ENCODE measurements at places on chromosomes 6 and 20.

DNA sequence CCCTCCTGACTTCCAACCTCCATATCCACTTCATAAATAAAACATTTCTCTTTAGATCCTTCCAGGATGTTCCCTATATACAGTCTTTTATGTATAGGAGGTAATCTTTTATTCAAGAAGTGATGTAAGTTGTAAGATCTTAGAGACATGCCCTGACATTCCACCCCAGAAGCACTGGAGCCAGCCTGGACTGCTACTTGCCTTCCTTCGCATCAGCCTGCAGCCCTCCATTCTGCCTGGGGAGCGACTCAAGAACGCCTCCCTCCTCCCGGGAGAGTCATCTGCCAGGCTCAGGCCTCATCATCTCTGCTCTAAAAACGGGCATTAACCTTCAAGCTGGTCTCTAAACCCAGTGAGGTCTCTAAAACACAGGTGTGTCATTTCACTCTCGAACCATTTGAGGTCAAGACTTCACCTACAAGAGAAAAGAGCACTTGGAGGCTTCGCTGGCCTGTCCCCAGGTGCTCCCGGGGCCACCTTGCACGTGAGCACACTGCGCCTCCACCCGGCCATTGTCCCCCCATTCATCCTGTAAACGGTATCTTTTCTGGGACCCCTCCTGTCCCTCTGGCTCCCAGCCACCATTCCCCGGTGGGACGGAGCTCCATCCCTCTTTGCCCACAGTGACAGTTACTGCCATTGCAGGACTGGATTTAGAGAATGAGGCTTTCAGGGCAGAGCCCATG, 107.5 kb upstream of the PDE10A start:
- no peak for DNase-seq

DNA sequence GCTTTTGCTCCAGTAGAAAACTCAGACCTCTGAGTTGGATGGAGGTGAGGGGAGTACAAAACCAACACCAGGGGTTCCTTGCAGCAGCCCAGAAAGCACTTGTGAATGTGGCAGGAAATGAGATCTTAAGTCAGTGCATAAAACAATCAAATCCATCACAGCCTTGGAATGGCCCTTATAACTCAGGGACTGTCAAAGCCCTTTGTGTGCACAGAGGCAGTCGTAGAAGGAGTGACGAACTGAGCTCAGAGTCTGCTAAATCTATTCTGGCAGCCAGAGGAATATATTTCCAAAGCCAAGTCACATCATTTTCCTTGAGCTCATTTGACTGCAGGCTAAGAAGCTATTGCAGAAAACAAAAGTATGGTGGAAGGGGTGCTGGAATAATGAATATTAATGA, 676.6 kb downstream of the DHX35 start:
- DNase-seq = no peak

DNA sequence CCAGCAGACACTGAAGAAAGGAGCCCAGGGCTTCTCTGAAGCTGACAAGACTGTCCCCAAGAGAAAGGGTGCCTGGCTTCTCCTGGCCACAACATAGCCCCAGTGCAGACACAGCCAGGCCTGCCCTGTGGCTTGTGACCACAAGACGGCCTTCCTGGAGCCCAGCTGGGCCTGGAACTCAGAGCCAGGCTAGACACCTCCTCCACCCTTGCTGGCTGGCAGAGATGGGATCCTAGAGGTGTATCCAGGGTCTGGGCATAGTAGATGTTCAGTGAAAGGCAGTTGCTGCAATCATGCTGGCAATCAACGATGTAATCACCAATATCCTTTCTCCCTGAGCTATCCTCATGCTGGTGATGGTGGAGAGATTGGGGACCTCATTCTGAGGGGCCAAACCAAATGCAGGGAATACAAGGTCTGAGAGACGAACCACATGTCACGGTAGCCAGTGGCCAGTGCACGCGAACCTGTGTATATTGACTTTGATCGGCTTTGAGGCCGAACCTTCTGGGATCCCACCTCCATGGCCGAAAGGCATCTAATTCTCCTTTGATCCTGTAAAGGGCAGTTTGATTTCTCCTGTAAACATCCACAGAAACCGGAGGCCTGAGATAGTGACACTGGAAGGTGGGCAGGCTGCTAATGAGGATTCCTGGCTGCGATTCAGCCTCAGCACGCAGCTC, 115.2 kb downstream of the PSMB1 start:
- no peak for DNase-seq

GRCh38 chr6:166318227-166318626, 10.0 kb upstream of the PRR18 start:
- DNase-seq = no peak

GRCh38 chr20:47191074-47191673, 165.3 kb downstream of the ZMYND8 start:
- no peak for DNase-seq

GRCh38 chr20:51768759-51769517, 748 bp upstream of the ATP9A start:
- no peak for DNase-seq

DNA sequence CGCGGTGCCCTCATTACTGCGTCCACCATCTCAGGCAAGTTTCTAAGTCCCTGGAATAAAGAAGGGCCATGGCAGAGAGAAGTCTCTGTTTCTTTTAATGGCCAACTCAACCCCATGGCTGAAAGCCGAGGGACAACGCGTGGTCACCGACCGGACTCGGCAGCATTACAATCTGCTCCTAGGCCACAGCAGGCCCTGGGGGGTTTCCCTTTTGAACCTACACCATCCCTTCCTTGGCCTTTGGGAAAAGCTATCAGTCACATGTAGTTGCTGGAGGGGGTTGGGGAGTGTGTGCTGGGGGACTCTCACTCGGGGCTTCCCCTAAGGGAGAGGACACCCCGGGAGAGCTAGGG, 11.1 kb upstream of the FAM83C start:
- no peak for DNase-seq

DNA sequence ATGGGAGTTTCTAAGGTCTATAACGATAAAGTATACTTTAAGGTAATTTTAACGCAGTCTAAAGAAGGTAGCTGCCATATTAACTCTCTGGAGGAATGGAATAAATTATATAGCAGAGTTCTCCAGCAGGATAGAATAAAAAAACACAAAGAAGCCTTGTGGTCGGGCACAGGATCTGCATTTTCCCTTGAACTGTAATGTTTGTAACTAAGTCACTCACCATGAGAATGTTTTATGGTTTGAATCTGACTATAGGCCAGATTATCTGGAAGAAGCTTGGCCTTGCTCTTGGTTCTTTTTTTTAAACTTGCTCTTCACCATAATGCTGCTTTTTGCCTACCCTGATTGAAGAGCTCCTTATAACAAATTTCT, 238.8 kb upstream of the NOX3 start:
- DNase-seq = no peak

DNA sequence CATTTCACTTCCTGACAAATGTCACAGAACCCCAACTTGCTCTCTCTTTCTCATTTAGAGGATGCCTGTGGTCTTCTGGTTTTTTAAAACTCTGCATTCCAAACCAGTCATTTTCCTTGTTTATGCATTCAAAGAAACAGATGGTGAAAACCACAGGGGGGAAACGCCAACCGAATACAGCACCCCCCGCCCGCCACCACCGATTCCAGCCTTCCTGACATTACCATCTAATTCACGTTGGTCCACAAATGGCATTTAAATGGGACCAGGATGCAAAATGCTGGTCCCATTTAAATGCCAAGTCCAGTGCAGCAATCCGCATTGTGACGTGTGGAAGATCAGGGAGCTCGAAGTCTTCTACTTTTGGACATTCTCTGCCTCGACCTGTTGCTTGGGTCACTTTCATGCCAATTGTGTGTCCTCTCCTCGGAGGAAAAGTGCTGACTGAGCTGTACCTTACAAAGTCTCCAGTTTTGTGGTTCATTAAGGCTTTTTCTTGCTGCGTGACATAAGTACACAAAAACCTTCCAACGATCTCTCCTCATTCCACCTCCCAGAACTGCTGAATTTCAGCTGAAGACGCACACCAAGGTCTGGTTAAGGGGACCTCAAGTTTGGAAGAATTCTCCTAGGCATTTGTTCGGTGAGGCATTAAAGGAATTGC, 35.8 kb downstream of the NEDD9 start:
- no peak for DNase-seq
